Activated CD4-positive, alpha-beta T cell treated with anti-CD3 and anti-CD28 coated beads, Interleukin-2, Interleukin-4, amounts not matched to agents 100 ng/mL and 50 ng/mL, durations not matched to agents 16 hours and 8 hours (primary cell): ENCODE measurements at places on chromosomes 11 and 22.

DNA sequence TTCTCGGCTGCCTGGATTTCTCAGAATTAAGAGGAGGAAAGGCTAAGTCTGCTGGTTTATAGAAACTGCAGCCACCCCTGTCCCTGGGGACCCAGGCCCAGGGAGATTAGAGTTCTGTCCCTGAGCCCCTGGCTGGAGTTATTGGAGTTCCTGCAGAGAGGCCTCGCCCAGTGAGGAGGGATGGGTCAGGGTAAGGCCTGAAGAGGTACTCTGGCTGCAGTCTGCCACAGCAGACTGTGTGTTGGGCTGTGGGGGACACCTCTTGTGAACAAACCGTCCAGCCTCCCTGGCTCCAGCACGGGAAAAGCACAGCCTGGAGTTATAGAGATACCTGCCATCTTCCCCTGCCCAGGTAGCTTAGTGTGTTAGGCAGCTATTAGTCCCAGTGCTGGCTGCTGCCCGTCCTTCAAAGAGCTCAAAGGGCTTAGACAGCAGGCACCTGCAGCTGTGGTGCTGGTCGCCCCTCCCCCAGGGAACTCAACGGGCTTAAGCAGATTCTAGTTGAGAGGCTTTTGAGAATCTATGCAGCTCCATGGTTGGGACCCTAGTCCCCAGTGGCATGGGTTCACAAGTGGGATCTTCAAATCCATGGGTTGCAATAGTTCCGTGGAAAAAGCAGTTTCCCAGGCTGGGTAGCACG is 36.6 kb upstream of the MUC15 start:
- no peak for DNase-seq

GRCh38 chr11:77201991-77202841 is 74.2 kb downstream of the MYO7A start:
- DNase-seq: no peak

- DNase-seq: no peak
Measured at GRCh38 chr11:120605469-120605868, 93.9 kb downstream of the GRIK4 start.

GRCh38 chr22:31137721-31138120 is 2.6 kb downstream of the PLA2G3 start:
- no peak for DNase-seq

DNA sequence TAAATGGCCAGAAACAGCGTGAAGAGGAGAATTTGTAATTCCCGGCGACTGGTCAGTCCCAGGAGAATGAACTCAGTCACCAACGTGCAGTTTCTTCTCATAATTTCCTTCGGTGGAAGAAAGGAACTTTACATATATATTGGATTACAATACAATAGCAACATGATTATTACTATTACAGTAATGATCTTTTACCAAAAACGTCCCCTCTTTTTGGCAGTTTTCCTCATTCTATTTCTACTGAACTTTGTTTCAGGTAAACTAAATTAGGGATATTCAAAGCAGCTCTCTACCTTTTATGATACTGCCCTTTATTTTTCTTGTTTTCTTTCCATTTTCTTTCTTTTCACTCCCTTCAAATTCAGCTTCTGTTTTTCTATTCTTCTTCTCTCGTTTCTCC is at the start of gene OR5M8:
TSS of gene OR5M8 (minus strand) at position 101 of the 400 bp plus-strand sequence. CDS start at position 101, 0 bp downstream.
- no peak for DNase-seq

GRCh38 chr11:14634813-14635212 is 8.8 kb upstream of the PDE3B start:
- DNase-seq: no peak
